ENCODE measurements at places on chromosomes 7 and 10.

- DNase-seq: no peak
Measured at GRCh38 chr7:44391746-44392617, 66.6 kb upstream of the CAMK2B start.

- DNase-seq: no peak
Measured at GRCh38 chr10:8238986-8239385, 184.5 kb downstream of the GATA3 start.

DNA sequence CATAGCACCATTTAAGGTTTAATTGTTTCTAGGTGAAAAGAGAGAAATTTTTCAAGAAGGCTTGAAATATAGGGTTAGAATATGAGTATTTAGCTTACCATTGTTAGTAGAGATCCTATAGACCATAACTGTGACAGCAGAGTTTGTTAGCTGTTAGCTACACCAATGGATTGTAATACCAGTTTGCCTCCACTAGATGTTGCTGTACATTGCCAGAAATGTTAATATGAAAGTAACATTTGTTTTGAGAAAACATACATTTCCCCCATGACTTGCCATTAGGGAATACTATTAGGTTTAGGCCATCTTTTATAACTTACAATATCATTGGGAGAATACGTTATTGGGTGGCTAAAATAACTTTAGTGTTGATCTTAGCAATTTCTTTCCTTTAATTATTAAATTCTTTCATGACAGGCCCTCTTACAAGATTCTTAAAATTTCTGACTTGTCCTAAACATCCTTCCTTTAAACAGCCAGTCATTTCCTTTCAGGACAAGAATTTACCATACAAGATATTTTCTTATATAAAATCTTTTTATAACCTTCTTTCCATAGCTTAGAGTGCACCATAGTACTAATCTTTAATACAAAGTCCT is 39.5 kb downstream of the ZNF117 start:
- DNase-seq: peak; percentile 42

DNA sequence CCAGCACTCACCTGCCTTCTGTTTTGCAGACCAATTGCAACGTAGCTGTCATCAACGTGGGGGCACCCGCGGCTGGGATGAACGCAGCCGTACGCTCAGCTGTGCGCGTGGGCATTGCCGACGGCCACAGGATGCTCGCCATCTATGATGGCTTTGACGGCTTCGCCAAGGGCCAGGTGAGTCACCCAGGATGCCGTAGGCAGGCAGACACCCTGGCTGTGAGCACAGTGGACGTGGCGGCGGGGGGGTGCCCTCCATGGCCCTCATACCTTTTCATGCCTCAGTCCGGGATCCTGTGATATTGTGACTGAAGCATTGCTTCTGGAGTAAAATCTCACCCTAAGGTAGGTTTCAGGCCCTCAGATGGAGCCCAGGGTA is 46.0 kb downstream of the PFKP start:
- no peak for DNase-seq

DNA sequence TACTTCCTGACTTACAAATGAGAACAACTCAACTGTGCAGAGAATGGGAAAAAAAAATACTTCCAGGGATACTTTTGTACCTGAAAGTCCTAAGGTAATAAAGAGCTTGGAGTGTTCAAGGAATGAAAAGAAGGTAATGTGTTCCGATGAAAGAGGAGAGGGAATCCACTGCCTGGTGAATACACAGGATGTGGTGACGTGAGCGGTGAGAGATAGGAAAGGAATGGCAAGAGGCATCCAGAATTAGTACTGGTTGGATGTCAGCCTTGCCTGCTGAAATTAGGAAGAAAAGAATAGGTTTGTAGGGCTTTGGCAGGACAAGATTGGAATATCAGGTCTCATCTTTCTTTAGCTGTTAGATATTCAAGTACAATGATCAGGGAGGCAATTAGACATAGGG is 347.7 kb downstream of the POM121L12 start:
- no peak for DNase-seq

DNA sequence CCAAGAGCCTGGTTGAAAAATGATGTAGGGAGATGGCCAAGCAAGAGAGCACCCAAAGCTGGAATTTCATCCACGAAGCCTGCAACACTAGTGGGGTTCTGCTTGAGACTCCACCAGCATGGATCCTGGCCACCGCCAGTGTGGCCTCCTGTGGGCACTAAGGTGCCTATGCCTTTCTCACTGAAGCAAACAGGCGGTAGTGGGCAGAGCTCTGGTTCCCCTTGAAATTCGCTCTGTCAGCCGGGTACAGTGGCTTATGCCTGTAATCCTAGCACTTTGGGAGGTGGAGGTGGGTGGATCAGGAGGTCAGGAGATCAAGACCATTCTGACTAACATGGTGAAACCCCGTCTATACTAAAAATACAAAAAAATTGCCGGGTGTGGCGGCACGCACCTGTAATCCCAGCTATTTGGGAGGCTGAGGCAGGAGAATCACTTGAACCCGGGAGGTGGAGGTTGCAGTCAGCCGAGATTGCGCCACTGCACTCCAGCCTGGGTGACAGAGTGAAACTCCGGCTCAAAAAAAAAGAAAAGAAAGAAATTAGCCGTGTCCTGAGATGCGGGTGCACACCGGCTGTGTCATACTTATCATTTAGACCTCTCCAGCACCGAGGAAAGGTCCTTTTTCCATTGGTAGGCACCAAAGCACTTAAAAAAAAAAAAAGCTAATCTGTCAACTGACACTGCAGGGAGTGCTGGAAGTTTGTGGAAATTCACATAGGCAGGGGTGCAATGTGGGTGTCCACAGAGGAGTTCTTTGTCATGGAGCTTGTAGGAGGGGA is 28.3 kb downstream of the CCM2 start:
- no peak for DNase-seq

- no peak for DNase-seq
Measured at GRCh38 chr10:50653758-50654157, 30.0 kb upstream of the SGMS1 start.

- no peak for DNase-seq
Measured at GRCh38 chr10:15783941-15784636, 64.4 kb upstream of the ITGA8 start.

DNA sequence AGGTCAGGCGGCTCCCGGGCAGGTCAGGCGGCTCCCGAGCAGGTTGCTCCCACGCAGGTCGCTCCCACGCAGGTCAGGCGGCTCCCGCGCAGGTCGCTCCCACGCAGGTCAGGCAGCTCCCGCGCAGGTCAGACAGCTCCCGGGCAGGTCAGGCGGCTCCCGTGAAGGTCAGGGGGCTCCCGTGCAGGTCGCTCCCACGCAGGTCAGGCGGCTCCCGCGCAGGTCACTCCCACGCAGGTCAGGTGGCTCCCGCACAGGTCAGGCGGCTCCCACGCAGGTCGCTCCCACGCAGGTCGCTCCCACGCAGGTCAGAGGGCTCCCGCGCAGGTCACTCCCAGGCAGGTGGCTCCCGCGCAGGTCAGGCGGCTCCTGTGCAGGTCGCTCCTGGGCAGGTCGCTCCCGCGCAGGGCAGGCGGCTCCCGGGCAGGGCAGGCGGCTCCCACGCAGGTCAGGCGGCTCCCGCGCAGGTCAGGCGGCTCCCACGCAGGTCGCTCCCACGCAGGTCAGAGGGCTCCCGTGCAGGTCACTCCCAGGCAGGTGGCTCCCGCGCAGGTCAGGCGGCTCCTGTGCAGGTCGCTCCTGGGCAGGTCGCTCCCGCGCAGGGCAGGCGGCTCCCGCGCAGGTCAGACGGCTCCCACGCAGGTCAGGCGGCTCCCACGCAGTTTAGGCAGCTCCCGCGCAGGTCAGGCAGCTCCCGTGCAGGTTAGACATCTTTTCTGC is 30.7 kb downstream of the PTPRN2 start:
- DNase-seq: no peak

- no peak for DNase-seq
Measured at GRCh38 chr7:29275493-29275892, 80.9 kb downstream of the CHN2 start.

DNA sequence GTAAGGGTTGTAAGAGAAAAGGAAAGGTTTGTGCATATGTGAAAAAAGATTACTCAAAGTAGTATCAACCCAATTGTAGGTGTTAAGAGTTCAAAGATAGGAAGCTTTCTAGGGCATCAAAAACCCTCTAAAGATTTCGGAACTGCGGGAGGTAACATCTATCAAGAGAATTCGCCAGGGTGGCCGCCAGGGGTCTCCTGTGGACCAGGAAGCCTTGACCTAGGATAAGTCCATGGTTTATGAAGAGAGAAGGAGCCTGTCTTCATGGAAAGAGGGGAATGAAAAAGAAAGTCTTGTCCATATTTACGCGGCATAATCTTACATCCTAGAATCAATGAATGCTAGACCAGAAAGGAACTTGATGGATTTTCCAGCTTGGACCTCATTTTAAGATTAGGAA is 140.7 kb upstream of the CALCR start:
- DNase-seq: no peak

- DNase-seq: no peak
Measured at GRCh38 chr10:85858776-85859515, 507.6 kb downstream of the GRID1 start.

DNA sequence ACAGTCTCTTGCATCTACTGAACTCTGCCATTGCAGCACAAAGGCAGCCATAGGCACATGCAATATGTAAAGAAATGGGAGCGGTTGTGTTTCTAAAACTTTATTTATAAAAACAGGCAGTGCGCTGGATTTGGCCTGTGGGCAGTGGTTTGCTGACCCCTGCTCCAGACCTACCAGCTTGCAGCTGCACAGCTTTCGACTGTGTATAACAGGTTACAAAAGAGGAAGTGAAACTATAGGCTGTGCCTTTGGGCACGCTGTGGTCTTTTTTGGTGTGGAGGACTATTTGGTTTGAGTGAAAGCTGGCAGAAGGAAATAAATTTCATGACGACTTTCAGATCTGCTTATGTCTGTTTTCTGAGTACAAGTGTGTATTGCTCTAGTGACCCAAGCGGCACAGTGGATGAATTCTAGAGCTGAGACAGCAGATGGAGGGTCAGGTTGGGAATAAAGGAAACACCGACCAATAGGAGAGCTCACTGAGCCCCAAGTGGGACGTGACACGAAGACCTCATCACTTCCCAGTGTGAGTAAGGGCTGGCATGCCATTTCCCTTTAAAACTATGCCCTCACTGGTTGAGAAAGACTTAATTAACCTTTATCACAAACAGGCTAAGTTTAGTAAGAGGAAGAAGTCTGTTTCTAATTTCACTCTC is 152.7 kb downstream of the ANK3 start:
- peak; percentile 26 for DNase-seq

- DNase-seq: peak; percentile 52
Measured at GRCh38 chr7:117072620-117073118, 119.4 kb downstream of the ST7 start.

DNA sequence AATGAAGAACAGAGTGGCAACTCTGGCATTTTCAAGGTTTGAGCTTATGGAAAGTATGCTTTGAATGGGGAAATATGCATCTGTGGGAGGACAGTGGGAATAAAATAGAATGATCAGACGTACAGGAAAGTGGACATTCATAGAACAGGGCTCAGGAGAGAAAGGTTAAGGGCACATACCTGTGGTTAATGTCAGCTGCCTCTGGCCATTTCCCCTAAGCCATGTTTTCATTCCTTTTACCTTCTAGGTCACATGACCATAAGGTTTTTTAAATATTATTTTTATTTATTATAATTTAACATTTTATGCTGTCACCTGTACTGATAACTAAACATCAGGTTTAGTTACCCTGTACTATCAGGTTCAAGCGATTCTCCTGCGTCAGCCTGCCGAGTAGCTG is 52.8 kb downstream of the LRRC4 start:
- DNase-seq: no peak

GRCh38 chr10:52452600-52453493 is 138.8 kb downstream of the DKK1 start:
- no peak for DNase-seq

- no peak for DNase-seq
Measured at GRCh38 chr10:73459683-73460314, 26.4 kb upstream of the MSS51 start.

DNA sequence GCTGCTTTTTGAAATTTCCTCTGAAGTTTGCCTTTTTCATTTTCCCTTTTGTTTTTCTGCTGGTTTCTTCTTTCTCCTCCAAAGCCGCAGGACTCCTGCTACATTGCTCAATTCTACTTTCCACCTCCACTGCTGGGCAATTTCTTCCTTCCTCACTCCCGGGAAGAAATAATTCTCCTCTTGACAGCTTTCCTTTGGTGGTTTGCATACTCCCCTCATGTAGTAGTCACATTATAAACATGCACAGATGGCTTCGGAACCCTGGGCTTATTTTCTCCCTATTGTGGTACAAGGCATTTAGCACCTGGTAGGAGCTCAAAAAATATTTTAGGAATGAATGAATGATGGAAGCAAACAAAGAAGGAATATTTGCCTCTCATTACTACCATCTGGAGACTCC is 977.2 kb downstream of the LRMDA start:
- DNase-seq: no peak

GRCh38 chr7:64192775-64193174 is 14.2 kb upstream of the ZNF735 start:
- no peak for DNase-seq

- DNase-seq: no peak
Measured at GRCh38 chr7:2929321-2930201, 85.5 kb upstream of the GNA12 start.

DNA sequence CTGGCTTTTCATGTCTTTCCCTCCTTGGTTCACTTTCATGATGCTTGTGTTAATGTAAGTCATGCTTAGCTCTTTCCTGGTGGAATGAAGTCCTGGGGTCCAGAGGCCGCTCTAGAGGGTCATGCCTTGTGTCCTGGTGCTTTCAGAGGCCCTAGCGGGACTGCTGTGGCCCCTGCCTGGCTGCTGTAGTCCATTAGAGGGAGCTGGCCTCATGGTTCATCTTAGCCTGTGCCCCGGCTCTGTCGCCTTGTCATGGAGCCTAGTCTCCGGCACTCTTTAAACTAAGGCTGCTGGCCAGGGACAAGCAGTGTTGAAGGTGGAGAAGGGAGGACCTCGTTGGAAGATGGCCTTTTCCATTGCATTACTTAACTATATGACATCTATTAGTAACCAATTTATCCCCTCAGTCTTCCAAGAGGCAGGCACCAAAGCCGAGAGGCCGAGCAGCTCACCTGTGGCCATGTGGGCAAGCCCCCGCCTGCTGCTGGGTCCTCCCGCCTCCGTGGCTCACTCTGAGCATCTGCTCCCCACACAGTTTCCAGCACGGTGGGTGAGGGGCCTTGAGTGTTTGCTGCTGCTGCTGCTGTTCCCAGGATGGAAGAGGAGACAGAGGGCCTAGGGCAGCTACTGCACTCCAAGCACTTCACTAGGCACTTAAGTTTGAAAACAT is 5.0 kb upstream of the NDUFB2 start:
- no peak for DNase-seq

DNA sequence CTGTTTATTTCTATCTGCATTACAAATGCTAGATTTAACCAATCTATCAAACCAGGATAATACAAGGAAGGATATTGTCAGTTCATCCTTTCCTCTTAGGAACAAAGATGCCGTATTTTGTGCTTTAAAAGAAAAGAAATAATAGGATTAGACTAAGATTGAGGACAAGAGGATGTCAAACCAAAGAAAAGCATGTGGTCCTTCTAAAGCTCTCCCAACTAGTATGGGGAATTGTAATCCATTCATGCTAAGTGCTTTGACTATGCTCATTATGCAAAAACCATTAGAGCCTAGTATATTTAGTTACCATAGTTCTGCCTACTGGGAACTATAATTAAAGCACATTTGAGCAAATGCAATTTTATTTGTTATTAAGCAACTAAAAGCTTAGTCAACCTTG is 280.2 kb downstream of the GRM8 start:
- no peak for DNase-seq

GRCh38 chr10:58050575-58050974 is 217.1 kb downstream of the IPMK start:
- DNase-seq: no peak

Data from GF-D8 (cell line).